HFFc6 (cell line): ENCODE measurements at places on chromosomes 11 and 22. TPM values are rescaled to one million over a fixed set of nuclear protein-coding genes. Genes with fewer than 3 reads are reported as not detected.
A peak's percentile ranks its signal among the peaks of the same experiment; 100 is the strongest.

The SAA1 gene
- not detected in 3 replicates for total RNA-seq

DNA sequence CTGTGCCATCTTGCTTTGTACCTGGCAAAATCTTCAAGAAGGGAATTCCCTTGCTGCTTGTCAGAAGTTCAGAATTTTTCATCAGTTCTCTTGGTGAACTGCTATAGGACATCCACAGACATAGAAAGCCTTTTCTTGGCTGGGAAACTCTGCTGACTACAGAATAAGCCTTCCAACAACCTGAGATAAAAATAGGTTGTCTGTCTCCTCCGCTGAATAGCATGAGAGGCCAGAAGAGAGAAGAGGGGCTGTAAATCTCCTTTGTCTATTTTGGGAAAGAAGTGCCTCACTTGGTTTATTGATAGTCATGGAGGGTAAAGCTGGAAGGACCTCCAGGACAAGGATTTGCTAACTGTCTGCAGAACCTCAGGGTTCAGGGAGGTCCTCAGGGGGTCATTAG is 48.2 kb downstream of the C11orf91 start:
- no peak overlapping the region for H3K4me3 ChIP-seq
- no peaks in the 10 kb centered on the region for H3K27me3 ChIP-seq
- peaks cover 14% of the 10 kb centered on the region for H3K36me3 ChIP-seq

The ZFTA gene
- 19.1 to 22.2 TPM (median 20.7 TPM) in 3 replicates for total RNA-seq

The OR51E2 gene
- total RNA-seq = 0.10 TPM in 1 of 3 replicates, not detected in the others

- H3K4me1 ChIP-seq = peaks cover 8% of the 10 kb centered on the region; the same call in 1 of the 2 replicates
- no peak overlapping the region for H3K27ac ChIP-seq
Observed at GRCh38 chr22:22992474-22992873, 77.8 kb upstream of the GNAZ start.

DNA sequence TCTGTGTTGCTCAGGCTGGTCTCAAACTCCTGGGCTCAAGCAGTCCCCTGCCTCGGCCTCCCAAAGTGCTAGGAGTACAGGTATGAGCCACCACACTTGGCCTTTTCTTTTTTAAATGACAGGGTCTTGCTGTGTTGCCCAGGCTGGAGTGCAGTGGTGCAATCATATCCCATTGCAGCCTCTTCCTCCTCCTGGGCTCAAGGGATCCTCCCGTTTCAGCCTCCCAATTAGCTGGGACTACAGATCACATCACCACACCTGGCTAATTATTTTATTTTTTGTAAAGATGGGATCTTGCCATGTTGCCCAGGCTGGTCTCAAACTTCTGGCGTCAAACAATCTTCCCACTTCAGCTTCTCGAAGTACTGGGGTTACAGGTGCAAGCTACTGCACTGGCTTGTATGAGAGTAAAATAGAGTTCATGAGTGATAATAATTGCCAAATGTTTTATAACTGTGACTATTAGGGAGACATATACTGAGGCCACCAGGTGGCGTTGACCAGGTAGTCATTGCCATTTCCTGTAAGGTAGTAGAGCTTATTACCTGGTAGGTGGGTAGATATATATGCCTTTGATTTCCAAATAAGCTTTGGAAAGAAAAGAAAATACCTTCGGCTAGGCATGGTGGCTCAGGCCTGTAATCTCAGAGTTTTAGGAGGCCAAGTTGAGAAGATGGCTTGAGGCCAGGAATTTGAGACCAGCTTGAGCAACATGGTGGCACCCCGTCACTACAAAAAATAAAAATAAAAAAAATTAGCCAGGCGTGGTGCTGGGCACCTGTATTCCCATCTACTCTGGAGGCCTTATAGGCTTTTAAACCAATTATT is 5.4 kb downstream of the FDX1 start:
- DNase-seq = no peak
- H3K36me3 ChIP-seq = peaks cover 15% of the 10 kb centered on the region
- H3K27me3 ChIP-seq = peaks cover 2% of the 10 kb centered on the region
- peaks cover 42% of the 10 kb centered on the region for H3K4me1 ChIP-seq

The KIAA1671 gene
- 1.4 to 5.0 TPM (median 4.4 TPM) in 3 replicates for total RNA-seq

DNA sequence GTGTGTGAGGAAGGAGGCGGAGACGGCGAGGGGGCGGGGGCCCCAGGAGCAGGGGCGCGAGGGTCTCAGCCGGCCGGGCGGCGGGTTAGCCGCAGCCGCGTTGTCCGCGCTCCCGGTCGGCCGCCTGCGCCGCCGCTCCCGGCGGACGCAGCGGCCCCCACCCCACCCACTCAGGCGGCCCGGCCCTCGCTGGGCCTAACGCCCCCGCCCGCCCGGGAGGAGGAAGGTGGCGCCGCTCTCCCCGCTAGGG is at the start of gene FCHSD2:
TSS of gene FCHSD2 (minus strand) at position 191 of the 250 bp plus-strand sequence. CDS start 441 bp downstream, outside the sequence.
- H3K36me3 ChIP-seq = peaks cover 26% of the 10 kb centered on the region
- H3K27ac ChIP-seq = peak within 1 kb of the TSS; percentile 98
- no peak for DNase-seq
- peaks cover 8% of the 10 kb centered on the region for H3K27me3 ChIP-seq
